ENCODE measurements at places on chromosomes 11 and 22.

DNA sequence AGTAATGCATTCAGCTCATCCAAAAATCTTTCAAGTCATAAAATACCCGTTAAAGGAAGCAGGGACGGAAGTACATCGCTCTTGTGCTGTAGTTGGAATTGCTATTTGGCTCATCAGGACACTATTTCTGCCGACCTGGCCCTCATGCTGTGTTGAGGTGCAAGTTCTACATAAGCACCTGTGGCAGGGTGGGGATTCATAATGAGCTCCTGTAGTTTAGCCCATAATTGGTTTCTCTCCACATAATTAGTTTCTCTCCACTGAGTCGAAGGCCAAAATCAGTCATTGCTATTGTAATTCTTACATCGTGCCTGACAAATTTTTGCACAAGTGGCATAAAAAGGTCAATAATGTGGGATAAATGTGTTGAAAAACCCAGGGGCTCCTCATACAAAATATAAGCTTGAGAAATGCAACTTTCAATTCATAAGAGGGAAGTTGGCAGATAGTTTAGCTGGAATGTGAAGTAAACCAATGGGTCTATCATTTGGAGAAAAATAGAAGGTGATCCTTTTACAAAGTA is 14.9 kb upstream of the ISX start:
- no peak for DNase-seq

DNA sequence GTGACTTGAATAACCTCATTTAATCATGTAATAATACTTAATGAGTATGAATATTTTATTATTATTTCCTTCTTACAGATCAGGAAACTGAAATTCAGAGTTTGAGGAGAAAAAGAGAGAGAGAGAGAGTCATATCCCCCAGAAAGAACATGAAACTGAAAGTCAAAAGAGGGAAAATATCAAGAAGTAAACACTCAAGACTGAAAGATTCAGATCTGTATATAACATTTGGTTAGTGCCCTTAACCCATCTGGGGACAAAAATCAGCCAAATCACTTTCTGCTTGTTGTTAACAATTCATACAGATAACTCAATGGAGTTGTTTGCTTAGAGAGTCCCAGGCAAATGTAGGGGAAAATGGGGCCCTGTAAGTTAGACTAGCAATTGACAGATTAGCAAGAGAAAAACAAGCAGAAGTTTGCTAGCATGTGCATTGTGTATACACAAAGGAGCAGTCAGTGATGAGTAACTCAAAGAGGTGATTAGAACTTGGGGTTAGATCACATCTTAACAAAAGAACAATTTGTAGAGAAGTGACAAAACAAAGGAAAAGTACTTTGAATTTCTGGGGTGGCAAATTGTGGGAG is 25.9 kb upstream of the MMP13 start:
- DNase-seq: no peak

DNA sequence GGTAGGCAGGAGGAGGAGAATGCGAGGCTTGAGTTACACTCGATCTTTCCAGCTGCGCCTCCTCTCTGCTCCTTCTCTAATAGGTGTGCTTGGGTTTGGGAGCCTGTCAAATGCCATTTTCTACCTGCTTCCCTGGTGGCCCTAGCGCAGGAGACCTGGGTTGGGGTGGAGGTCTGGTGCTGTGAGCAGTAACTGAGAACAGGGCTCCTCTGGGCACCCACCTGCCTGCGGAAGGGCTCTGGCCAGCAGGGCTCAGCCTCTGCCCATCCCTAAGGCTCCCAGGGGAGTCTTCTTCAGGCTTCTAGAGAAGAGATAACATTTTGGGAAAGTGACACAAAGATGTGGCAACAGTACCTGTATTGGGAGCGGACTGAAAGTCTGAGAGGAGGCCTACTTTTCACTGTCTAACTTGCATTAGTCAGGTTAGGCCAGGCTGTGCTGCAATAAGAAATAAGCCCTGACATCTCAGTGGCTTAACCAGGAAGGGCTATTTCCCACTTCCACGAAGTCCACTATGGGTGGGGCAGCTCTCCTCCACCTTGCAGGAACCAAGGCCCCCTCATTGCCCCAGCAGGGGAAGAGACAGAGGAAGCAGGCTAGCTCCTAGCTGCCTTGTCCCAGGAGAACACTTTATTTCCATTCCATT is 7.7 kb upstream of the LTO1 start:
- DNase-seq: no peak

DNA sequence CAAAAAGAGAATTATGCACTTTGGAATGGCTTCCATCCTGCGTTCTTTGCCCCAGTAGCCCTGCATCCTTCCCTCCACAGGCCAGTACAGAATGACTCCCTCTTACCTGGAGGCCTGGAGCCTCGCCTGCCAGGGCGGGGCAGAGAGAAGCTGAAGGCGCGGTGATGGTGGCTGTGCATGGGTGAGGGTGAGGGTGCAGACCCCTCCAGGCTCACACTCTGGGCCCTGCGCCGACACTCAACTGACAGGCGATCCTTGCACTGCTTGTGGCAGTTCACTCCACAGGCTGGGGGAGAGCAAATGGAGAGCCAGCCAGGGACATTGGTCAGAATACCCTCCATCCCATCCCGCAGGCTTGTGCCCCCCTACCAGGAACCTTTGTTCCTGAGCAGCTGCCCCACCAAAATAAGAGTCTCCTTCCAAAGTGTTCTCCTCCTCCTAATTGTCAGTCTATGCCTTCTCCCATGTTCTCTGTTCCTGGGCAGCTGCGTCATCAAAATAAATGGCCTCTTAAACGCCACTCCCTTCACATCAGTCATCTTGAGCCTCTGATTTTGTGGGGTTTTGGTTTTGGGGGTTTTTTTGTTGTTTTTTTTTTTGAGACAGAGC is 5.9 kb upstream of the NRXN2 start:
- DNase-seq: no peak

DNA sequence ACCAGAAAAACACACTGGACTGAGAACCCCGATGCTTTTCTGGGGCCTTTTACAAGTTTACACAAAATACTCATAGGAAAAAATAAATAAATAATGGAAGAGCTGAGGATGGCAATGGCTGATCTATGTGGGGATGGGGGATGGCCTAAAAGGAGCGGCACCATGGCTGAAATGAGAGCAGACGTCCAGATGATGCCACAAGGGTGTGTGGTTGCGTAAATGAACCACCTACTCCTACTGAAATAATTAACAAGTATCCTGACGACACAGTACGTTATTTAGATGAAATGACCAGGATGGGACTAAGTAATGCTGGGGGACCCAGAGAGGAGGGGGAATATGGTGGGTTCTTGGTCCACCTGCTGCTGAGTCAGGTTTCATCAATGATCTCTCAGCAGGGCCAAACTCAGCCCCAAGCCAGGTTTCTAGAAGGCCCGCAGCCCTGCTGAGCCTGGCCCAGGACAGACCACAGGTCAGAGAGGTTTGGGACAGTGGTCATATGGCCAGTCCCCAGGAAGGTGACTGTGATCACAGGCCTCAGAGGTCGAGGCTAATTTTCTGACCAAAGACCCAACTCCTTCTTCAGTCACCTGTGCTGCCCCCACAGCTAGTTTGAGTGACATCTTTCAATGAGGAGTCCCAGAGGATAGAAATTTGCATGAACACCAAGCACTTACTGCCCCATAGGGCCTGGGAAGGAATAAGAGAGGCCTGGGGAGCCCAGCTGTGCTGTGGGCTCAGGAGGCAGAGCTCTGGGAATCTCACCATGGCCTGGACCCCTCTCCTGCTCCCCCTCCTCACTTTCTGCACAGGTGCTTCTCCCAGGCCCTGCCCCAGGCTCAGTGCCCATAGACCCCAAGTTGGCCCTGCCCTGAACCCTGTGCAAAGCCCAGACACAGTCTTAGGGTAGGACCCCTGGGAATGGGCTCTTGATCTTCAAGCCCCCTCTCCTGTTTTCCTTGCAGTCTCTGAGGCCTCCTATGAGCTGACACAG is 76.3 kb upstream of the IGLL5 start:
- DNase-seq: no peak

DNA sequence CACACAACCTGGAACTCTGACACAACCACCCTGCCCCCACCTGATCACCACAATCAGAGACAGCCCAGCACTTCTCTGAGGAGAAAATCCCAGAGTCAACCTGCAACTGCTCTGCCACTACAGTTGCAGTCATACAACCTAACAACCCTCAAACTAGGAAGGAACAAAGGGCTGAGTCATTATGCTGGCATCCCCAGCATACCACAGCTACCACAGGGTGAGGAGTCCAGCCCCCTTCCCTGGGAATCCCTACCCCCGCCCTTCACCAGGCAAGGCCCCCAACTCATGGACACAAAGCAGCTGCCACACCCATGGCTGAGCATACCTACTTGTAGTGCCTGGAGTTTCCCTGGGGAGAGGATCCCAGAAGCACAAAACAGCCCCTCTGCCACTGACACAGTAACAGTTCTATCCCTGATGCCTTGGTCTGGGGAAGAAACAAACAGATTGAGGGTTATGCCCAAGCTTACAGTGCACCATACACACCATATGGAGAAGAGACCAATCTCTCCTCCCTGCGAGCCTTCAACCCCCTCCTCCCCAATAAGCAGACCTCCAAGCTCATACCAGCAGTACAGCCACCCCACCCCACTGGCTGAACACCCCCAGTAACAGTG is 68.5 kb upstream of the C11orf58 start:
- no peak for DNase-seq

Measured in stimulated activated CD4-positive, alpha-beta T cell treated with anti-CD3 and anti-CD28 coated beads, Interleukin-15, amount 100 ng/mL, for 48 hours (primary cell).